ENCODE measurements at places on chromosomes 3 and 15.
A peak's percentile ranks its signal among the peaks of the same experiment; 100 is the strongest.

DNA sequence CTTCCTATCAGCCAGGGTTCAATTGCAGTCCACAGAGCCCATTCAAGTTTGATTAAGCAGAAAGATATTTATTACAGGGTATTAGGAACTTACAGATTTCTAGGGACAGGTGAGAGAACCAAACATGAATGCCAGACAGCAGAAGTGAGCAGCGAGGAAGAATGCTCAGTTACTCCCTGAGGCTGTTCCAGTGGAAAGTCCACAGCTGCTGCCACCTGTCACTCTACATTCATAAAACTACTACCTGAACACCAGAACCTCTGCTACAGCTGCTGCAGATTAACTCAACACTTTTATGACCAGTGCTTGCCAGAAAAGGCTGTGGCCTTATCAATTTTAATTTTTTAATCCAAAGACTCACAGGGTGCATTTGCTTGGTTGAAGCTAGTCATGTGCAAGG, 325.4 kb upstream of the ONECUT1 start:
- H3K4me3 ChIP-seq: no peak overlapping the region
- H3K27me3 ChIP-seq: no peaks in the 10 kb centered on the region
- no peaks in the 10 kb centered on the region for H3K36me3 ChIP-seq
- no peak overlapping the region for H3K27ac ChIP-seq
- no peak for DNase-seq

GRCh38 chr15:65211482-65211982, 259 bp upstream of the CILP start:
- no peak overlapping the region for H3K4me3 ChIP-seq
- no peak for DNase-seq
- no peaks in the 10 kb centered on the region for H3K36me3 ChIP-seq
- H3K27ac ChIP-seq: no peak overlapping the region

GRCh38 chr3:43074901-43075689, 30.8 kb downstream of the POMGNT2 start:
- H3K27me3 ChIP-seq: peaks cover 10% of the 10 kb centered on the region
- no peak overlapping the region for H3K4me3 ChIP-seq
- H3K36me3 ChIP-seq: peaks cover 3% of the 10 kb centered on the region
- no peak for DNase-seq
- H3K4me1 ChIP-seq: no peaks in the 10 kb centered on the region

DNA sequence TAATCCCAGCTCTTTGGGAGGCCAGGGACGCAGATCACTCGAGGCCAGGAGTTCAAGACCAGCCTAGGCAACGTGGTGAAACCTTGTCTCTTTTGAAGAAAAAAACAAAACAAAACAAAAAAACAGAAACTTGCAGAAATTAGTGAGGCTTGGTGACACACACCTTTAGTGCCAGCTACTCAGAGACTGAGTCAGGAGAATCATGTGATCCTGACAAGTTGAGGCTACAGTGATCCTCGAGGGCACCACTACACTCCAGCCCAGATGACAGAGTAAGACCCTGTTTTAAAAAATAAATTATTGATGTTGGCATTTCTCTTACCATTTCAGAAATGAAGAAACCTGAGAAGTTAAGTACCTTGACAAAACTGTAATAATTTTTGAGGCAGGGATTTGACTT, 44.6 kb upstream of the CCNB2 start:
- H3K36me3 ChIP-seq: peaks cover 19% of the 10 kb centered on the region
- no peaks in the 10 kb centered on the region for H3K4me1 ChIP-seq
- no peak overlapping the region for H3K27ac ChIP-seq
- no peak for DNase-seq
- H3K4me3 ChIP-seq: no peak overlapping the region

DNA sequence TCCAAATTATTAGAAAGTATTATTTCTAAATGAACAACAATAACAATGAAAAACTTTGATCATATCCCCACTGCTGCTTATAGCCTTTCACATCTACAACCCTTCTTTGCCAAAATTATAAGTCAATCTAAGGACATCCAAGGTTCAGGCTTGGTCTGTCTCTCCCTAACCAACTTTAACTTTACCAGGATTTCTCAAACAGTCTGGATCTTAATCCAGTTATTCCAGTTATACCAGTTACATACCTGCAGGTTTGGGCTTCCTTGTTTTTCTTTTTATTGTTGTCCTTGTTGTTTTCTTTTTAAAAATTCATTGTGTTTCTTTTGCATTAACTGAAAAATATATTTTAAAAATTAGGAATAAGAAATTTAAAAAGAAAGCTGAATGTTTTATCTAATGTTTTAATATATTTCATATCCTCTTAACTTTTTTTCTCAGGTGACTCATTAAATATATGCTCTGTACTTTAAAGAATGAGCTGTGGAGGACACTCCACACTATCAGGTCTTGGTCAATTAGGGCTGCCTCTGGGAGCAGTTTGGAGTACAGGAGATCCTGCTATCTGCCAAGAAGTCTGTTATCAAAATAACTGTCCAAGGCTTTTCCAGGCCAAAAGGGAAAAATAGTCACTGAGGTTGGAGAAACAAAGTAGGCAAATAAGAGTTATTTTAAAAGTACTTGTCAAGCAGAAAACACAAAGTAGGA, 421.4 kb downstream of the EPHA6 start:
- no peak overlapping the region for H3K4me3 ChIP-seq
- DNase-seq: no peak
- H3K27ac ChIP-seq: no peak overlapping the region
- H3K27me3 ChIP-seq: no peaks in the 10 kb centered on the region
- H3K4me1 ChIP-seq: no peaks in the 10 kb centered on the region

GRCh38 chr3:79380581-79380980, 387.2 kb downstream of the ROBO1 start:
- no peak overlapping the region for H3K27ac ChIP-seq
- no peak for DNase-seq
- H3K4me3 ChIP-seq: no peak overlapping the region
- peaks cover 16% of the 10 kb centered on the region for H3K4me1 ChIP-seq

DNA sequence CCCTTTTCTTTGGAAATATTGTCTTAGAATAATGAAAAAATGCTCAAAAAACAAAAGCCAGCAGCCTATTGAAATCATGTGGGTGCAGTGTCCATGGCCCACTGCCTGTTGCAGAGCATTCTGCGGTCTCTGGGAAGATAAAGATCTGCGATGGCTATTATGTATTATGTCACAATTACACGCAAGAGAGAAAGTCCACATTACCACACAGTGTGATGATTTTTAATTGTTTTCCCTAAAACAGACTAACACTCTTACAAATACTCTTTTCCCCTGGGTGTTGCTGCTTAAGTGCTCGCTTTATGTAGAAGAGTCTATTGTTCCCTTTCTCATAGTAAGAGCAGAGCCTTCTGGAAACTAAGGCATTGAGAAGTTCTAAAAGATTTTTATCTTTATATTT, 32.2 kb downstream of the SSR3 start:
- H3K4me3 ChIP-seq: no peak overlapping the region
- no peak overlapping the region for H3K27ac ChIP-seq
- H3K36me3 ChIP-seq: no peaks in the 10 kb centered on the region
- DNase-seq: no peak
- no peaks in the 10 kb centered on the region for H3K27me3 ChIP-seq

- no peaks in the 10 kb centered on the region for H3K36me3 ChIP-seq
- H3K4me3 ChIP-seq: no peak overlapping the region
- peak; percentile 25 for DNase-seq
- no peak overlapping the region for H3K27ac ChIP-seq
- H3K27me3 ChIP-seq: peaks cover 5% of the 10 kb centered on the region
- peaks cover 41% of the 10 kb centered on the region for H3K4me1 ChIP-seq
Measured at GRCh38 chr3:28916713-28917499, 364.0 kb upstream of the RBMS3 start.

GRCh38 chr3:119428538-119428937, 34.9 kb downstream of the TMEM39A start:
- H3K4me1 ChIP-seq: peaks cover 18% of the 10 kb centered on the region
- H3K27ac ChIP-seq: no peak overlapping the region
- no peak for DNase-seq
- H3K4me3 ChIP-seq: no peak overlapping the region
- peaks cover 70% of the 10 kb centered on the region for H3K36me3 ChIP-seq

GRCh38 chr15:51672155-51672687, 9.1 kb upstream of the SCG3 start:
- H3K27ac ChIP-seq: no peak overlapping the region
- DNase-seq: no peak
- H3K4me3 ChIP-seq: no peak overlapping the region
- peaks cover 11% of the 10 kb centered on the region for H3K27me3 ChIP-seq
- no peaks in the 10 kb centered on the region for H3K36me3 ChIP-seq

- peak overlapping the region; percentile 59 for H3K27ac ChIP-seq
- H3K36me3 ChIP-seq: peaks cover 11% of the 10 kb centered on the region
- peak overlapping the region; percentile 87 for H3K4me3 ChIP-seq
- H3K4me1 ChIP-seq: peaks cover 51% of the 10 kb centered on the region
Measured at GRCh38 chr15:55916666-55917409, 76.6 kb downstream of the NEDD4 start.

DNA sequence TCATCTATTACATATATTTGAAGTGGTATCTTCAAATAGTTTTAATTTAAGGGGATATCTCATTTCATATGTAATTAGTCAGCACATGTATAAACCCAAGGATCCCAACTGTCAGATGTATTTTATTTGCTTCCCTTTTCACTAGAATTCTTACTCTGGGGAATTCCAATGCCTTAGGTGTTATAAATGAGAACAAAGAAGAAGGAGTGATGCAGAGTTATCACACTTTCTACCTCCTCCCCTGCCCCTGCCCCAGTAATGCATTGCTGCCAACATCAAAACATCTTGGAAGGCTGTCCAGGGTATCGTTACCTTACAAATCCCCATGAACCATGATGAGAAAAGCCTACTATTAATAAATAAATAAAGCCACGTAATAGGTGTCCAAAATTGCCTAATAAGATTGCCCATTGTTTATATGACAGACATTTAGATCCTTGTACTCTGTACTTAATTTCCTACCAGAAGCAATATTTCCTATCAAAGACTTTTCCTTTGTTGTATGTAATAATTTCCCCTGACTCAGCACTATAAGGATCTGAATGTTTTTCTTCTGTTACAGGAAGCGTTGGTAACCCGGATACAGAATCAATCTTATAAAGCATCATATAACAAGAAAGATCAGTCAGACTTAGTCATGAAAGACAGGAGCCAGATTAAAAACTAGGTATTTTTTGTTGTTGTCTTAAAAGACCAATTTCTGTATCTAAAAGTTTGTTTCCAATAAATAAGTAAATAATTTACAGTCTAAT, 38.8 kb downstream of the CBLB start:
- DNase-seq: no peak
- H3K4me3 ChIP-seq: no peak overlapping the region
- H3K27ac ChIP-seq: peak overlapping the region; percentile 33
- no peaks in the 10 kb centered on the region for H3K27me3 ChIP-seq
- H3K4me1 ChIP-seq: peaks cover 75% of the 10 kb centered on the region
- peaks cover 35% of the 10 kb centered on the region for H3K36me3 ChIP-seq

DNA sequence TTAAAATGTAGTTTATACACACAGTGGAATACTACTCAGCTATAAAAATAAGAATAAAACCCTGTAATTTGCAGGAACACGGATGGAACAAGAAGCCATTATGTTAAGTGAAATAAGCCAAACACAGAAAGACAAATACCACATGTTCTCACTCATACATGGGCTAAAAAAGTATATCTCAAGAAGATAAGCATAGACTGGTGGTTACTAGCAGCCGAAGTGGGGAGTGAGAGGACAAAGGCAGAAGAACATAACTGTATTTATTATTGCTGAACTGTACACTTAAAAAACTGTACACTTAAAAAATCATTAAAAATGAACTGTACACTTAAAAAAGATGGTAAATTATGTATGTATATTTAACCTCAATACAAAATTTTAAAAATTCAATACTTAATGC, 11.0 kb downstream of the UBE3A start:
- no peak overlapping the region for H3K4me3 ChIP-seq
- H3K27me3 ChIP-seq: 0 out of 2 replicates have a peak, but pooled peaks cover 2% of the 10 kb centered on the region
- peaks cover 14% of the 10 kb centered on the region for H3K36me3 ChIP-seq
- no peak overlapping the region for H3K27ac ChIP-seq
- H3K4me1 ChIP-seq: peaks cover 50% of the 10 kb centered on the region
- DNase-seq: no peak

DNA sequence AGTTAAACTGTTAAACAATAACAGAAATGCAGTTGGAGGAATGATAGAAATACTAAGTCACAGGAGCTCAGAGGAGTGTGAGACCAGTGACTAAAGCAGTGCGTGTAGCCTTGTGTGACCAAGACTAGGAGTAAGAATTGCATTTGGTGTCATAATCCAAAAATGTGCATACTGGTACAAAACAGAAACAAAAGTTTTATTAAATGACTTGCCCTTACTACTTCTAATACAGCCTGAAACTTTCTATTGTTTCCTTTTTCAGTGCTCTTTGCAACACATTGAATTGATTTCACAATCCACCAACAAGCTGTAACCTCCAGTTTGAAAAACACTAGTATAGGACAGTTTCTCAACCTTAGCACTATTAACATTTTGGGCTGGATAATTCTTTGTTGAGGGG, 17.1 kb downstream of the SNX1 start:
- peak; percentile 19 for DNase-seq
- peaks cover 14% of the 10 kb centered on the region for H3K36me3 ChIP-seq
- H3K27ac ChIP-seq: peak overlapping the region; percentile 17
- no peak overlapping the region for H3K4me3 ChIP-seq
- peaks cover 2% of the 10 kb centered on the region for H3K27me3 ChIP-seq

Measured in HFFc6 (cell line).